HCT116 (cell line): ENCODE measurements at places on chromosomes 2 and 18.

DNA sequence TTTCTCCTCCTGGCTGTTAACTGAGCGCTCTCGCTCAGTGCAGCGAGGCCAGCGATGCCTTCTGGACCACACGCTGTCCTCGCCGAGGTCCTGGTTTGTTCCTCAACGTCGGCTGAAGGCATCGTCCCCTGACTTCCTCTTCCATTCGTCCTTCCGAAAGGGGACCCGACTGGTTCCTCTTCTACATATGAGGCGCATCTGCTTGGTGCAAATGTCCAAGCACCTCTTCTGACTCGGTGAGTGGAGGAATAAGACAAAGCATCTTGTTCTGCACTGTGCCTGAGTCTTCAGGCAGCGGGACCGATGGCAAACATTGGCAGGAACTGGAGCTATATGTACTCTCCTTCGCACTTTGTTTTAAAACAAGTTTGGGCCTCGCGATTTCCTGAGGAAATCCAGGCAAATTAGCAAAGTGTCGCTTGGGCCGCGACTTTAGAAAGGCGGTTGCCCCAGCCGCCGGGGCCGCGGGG, 621 bp upstream of the KCNS3 start:
- no peak for DNase-seq

GRCh38 chr2:39664888-39665591, 677 bp upstream of the TMEM178A start:
- DNase-seq, result no peak

- DNase-seq, result no peak
Measured at GRCh38 chr2:201353116-201353515, 4.0 kb downstream of the FLACC1 start.

DNA sequence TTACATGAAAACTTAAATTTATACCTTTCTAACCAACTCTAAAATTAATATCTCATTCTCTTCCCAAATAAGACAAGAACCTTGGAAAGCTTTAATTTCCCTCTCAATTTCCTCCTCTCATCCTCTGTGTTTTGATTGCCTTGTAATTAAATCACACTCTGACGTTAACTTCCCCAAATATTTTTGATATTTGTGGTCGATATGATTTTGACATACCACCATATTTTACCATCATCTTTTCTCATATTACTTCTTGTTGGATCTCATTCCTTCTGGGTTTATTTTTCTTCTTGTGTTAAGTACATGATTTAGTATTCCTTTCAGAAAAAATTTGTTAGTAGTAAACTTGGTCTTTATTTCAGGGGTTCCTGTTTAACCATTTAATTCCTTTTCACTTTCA, 69.6 kb downstream of the RDH14 start:
- no peak for DNase-seq

DNA sequence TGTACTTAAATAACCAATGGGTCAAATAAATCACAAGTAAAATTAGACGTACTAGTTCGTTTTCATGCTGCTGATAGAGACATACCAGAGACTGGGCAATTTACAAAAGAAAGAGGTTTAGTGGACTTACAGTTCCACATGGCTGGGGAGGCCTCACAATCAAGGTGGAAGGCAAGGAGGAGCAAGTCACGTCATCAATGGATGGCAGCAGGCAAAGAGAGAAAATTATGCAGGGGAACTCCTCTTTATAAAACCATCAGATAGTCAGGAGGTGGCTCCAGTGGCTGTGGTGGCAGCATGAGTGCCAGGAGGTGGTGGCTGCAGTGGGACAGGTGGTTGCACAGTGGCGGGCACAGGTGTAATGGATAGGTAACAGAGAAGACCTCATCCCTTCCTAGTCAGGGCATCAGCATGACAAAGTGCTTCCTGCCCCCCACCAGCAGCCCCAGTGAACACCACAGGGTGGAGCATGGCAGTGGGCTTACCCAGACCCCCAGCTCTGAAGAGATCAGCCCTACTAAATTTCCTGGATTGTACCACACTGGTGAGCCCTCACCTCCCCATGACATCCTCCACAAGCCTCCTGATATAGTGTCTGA, 6.9 kb upstream of the CHST10 start:
- DNase-seq, result no peak

- DNase-seq, result no peak
Measured at GRCh38 chr2:205869439-205869838, 187.1 kb downstream of the NRP2 start.

- no peak for DNase-seq
Measured at GRCh38 chr2:191202881-191203397, 42.3 kb upstream of the MYO1B start.

DNA sequence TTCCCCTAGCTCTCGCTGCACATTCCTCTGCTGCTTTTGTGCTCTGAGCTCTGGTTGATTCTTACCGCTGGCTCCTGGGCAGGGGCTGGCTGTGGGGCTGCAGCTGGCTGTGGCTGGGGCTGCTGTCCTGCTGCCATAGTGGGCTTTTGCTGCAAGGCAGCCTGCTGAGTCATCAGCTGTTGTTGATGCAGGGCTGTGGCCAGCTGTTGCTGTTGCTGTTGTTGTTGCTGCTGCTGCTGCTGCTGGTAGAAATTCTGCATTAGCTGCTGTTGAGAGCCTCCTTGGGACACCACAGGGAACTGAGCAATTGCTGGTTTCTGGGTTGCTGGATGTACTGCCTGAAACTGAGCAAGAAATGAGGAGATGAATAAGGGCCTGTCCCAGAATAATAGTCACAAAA, 77.2 kb upstream of the NFU1 start:
- DNase-seq, result no peak

- DNase-seq, result no peak
Measured at GRCh38 chr2:239939736-239940483, 85.2 kb downstream of the NDUFA10 start.

DNA sequence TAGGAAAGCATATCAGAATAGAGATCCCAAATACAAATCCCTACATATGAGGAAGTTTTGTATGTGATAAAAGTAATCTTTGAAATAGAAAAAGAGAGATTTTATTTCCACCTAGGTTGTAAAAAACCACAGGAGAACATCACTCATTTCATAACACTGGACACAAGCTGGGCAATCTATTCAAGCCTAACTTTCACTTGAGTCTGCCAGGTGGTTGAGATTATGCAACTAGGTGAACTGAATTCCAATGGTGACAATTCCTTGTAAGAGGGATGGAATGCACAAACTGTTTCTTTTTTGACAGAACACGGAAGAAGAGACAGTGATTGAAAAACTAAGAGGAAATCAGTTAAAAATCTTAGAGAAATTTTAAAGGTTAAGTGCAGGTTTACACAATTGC, 619.6 kb upstream of the TMEFF2 start:
- no peak for DNase-seq

DNA sequence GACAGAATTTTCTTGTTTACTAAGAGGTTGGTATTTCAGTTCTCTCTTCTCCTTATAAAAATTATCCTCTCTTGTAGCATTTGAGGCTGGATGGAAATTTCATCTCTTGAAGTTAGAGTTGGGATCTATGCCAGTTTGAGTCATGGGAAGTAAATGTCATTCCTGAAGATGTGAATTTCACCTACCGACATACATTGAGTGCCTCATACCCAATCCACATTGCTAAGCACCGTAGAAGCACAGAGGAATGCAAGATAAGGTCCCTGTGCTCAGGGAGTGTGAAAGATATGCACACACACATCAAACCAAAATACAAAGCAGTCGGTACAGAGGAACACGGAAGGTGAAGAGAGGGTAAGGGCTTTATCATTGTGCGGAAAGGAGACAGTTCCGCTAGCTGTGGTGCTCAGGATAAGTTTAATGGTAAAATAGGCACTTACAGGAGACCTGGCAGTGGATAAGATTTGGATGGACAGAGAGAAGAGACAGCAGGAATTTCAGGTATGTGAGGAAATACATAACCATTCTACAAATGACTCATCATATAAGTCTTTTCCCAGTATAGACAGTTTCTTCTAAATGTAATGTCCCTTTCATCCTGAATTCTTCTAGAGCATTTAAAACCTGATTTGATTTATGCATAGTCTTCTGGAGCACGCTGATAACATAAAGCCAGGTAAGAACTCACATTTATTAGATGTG, 205.3 kb upstream of the ST6GAL2 start:
- no peak for DNase-seq
